ENCODE measurements at places on chromosomes 1 and 21.

- no peak for DNase-seq
These were observed 17.9 kb downstream of the ELAPOR1 start for GRCh38 chr1:109131800-109132199.

- no peak for DNase-seq
These were observed 107.0 kb downstream of the ETS2 start for GRCh38 chr21:38912789-38913119.

DNA sequence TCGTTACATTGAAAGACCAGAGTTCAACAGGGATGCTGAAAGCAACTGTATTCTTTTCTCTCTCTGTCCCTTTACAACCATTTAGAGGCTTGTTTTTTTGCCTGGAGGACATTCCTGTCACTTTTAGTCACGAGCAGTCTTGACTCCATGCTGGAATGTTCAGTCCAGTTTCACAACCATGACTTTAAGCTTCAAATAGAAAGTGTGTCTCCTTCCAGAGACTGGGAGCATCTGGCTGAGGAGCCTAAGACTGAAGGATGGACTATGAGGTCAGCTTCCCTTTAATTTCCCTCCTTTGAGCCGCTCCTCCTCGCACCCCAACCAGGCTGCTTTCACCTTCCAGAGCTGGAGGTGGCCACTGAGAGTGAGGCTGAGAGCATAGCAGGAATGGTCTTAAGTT is 10.5 kb upstream of the RYR2 start:
- DNase-seq, result no peak

DNA sequence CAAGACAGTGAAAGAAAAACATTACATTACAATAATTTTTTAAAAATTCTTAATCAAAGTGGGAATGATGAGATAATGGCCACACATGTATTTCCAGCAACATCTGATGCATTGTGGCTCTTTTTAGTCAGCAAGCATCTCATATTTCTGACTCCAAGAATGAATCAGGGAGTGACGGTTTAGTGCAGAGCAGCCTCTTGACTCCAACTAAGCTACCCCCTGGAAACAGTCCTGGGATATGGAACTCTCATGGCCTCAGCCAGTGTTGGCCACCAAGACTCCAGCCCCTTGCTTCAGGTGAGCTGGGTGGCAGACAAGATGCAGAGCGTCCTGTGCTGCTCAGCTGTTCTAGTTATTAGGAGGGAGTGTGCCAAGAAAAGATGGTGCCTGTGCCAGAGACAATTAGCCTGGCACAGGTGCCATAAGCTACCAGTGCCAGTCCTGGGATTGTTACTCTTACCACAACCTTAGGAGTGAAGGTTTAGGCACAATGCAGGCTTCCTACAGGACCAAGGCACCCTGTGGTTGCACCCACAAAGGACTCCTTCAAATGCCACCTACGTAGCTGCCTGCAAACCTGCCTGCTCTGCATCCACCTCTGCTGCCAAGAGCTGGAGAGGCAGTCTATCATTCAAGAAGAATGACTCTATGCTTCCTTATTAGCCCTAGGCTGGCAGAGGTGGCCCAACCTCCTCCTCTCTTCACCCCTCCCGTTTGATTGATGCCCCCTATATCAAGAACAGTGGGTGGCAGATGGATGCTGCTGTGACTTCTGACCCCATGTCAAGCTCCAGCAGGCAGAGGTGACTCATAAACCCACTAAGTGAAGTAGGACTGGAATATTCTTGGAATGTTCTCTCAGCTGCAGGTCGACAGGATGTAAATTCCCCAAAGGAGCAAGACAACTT is 6.0 kb upstream of the SEC16B start:
- no peak for DNase-seq

DNA sequence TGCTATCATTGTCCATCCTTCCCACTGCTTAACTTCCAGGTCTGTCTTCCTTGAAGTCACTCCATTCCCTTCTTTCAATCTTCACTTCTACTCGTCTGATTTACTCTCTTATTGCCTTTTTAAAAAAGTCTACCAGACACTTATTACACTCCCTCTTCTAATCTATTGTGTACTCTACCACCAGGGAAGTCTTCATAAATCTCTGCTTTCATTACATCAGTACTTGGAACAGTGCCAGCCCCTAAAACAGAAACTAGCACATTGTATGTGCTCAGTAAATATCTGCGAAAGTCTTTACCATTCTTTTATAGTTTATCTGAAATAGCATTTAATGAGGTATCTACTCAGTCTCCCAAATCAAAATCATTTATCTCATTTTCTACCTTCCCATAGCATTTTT is 236.4 kb downstream of the USH2A start:
- DNase-seq, result no peak

- no peak for DNase-seq
These were observed 20.9 kb upstream of the GORAB start for GRCh38 chr1:170511038-170511437.

DNA sequence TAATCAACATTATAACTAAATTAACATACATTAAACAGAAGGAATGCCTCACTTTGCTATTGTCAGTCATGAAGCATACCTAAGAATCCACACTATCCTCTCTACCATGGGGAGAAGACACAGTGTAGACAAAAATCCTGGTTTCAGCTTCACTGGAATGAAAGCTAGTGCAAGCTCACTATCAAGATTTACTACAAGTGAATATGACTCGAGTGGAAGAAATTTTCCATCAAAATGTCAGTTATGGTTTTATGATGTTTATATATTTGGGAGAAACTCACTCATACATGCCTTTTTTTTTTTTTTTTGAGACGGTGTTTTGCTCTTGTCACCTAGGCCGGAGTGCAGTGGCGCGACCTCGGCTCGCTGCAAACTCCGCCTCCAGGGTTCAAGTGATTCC is 424.3 kb downstream of the KCNT2 start:
- DNase-seq, result no peak

DNA sequence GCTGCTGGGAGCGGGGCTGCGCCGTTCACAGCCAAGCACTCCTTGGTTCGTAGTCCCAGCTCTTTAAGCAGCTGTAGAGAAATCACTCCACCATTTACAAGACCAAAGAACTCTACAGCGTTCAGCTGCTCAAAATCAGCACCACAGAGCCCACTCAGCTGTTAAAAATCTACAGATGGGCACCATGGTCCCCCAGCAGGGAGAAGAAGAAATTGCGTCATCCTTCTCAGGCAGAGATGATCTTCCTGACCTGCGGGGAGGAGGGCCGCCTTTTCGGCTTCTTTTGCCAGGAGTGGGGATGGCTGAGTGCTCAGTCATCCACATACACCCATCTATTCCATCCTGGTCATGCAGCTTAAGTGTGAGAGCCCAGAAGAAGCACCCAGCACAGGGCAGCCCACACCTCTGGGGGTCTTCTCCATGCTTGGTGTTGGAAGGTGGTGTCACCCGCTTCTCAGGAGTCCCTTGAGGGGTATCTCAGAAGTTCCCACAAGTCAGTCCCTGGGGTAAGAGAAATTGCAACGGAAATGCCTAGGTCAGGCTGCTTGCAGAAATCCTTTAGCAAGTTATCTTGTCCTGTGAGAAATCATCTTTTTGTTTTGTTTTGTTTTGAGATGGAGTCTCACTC is 163.8 kb downstream of the NPHP4 start:
- no peak for DNase-seq

DNA sequence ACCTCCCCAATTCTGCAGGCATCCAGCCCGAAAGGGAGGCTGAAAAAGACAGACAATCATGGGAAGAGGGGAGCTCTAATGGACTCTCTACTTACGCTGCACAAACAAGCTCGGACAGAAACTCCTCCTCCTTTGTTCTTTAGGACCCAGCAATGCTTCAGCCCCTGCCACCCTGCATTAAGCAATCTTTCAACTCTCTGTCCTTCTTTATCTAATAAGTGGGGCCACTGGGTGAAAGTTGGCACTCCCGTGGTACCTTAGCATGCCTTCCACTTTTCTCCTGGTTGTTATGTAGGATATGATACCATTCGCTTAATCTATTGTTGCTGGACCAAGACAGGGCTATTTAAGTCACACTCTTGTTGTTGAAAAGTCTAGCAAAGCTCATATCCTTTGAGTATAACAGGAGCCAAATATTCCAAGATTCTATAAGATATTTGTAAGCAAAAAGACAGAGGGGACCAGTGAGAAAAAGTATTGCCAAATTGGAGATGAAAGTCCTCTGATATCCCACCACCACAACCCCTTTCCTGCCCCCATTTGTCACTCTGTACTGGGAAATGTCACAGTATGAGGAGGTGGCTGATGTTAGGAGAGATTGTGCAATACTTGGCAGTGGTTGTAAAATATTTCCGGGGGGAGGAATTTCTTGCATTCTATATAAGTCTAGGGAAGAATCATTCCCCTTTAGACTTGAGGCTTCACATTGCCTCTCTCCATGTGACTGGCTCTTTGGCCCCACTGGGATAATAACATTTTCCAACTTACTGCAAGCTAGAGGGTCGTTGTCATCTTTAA is 137.3 kb upstream of the GJB5 start:
- no peak for DNase-seq

- no peak for DNase-seq
These were observed 88.6 kb upstream of the SPATA6 start for GRCh38 chr1:48560577-48560976.

GRCh38 chr1:228104526-228105269 is 1.6 kb upstream of the C1orf35 start:
- DNase-seq, result no peak

GRCh38 chr1:84797603-84798002 is 95.4 kb downstream of the LPAR3 start:
- no peak for DNase-seq

DNA sequence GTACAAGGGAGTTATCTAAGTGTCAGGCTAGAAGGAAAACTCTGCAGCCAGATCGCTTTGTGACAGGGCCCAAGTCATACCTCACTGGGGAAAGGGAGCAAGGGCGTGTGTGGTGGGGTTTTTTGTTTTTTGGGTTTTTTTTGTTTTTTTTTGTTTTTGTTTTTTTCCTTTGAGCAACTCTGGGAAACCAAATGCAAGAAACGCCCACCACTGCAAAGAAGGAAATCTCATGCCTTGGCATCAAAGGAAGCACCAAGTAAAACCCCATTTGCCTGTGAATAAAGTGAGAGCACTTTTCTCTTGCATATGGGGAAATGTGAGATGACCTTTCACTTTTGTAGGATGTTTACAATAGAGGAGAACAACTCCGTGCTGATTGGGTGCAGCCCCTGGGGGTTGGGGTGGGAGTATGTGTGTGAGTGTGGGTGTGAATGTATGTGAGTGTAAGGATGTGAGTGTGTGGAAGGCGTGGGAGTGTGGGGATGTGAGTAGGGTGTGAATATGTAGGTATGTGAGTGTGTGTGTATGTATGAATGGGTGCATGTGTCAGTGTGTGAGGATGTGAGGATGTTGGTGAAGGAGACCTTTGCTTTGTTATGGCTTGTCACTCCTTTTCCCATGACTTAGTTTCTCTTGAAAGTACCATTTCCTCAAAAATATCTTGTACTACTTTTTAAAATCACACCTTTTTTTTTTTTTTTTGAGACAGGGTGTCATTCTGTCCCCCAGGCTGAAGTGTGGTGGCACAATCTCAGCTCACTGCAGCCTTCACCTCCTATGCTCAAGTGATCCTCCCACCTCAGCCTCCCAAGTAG is 34.6 kb downstream of the IL12RB2 start:
- DNase-seq, result peak; percentile 45
